Right atrium auricular region (tissue), 2 donors: ENCODE measurements at places on chromosomes 5 and 9. TPM values are rescaled to one million over a fixed set of nuclear protein-coding genes. Genes with fewer than 3 reads are reported as not detected.

DNA sequence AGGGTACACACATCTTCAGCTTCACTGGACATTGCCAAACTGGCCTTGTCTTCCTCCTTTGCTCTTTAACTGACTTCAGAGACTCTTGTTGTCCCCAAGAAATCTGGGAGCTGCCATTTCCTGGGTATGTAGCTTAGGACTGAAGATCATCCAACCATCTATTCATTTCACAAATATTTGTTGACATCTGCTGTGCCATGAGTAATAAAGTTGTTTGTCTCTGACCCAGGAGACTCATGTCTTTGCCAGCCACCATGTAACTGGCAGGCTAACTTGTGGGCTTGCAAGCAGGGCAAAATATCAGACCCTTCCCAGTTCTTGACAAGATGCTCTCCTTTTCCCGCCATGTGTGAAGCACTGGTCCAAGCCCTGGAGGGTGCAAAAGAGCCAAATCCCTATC lies 17.1 kb upstream of the TOR1B start:
- DNase-seq: no peak
- no peaks in the 10 kb centered on the region for H3K27me3 ChIP-seq
- no peaks in the 10 kb centered on the region for H3K4me1 ChIP-seq
- H3K27ac ChIP-seq: no peak overlapping the region

- H3K4me3 ChIP-seq: no peak overlapping the region
- H3K36me3 ChIP-seq: no peaks in the 10 kb centered on the region
- DNase-seq: no peak
Observed at GRCh38 chr9:95815133-95815532, 60.4 kb upstream of the ERCC6L2 start.

- H3K4me3 ChIP-seq: no peak overlapping the region
- no peaks in the 10 kb centered on the region for H3K4me1 ChIP-seq
- no peak for DNase-seq
Observed at GRCh38 chr5:135662683-135663082, 83.9 kb upstream of the CXCL14 start.

Gene CFAP90
- total RNA-seq: not detected

DNA sequence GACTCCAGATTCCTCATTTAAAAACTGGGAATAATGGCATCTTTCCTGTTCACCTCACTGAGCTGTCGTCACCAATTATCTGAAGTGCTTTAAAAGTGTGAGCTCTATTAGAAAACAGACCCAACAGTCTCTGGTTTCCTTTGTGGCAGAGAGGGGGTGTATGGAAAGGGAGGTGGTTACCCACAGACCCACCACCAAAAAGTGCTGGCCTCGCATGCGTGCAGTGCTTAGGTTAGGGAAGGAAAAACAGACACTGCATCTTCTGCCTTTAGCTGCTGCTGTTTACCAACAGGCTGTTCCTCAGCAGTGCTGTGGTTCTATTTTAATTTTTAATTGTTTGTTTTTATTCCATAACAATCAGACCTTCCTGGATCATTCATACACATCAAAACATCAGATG lies 249.6 kb downstream of the PIK3R1 start:
- H3K27me3 ChIP-seq: no peaks in the 10 kb centered on the region
- no peak overlapping the region for H3K27ac ChIP-seq
- H3K4me3 ChIP-seq: no peak overlapping the region
- no peaks in the 10 kb centered on the region for H3K36me3 ChIP-seq

DNA sequence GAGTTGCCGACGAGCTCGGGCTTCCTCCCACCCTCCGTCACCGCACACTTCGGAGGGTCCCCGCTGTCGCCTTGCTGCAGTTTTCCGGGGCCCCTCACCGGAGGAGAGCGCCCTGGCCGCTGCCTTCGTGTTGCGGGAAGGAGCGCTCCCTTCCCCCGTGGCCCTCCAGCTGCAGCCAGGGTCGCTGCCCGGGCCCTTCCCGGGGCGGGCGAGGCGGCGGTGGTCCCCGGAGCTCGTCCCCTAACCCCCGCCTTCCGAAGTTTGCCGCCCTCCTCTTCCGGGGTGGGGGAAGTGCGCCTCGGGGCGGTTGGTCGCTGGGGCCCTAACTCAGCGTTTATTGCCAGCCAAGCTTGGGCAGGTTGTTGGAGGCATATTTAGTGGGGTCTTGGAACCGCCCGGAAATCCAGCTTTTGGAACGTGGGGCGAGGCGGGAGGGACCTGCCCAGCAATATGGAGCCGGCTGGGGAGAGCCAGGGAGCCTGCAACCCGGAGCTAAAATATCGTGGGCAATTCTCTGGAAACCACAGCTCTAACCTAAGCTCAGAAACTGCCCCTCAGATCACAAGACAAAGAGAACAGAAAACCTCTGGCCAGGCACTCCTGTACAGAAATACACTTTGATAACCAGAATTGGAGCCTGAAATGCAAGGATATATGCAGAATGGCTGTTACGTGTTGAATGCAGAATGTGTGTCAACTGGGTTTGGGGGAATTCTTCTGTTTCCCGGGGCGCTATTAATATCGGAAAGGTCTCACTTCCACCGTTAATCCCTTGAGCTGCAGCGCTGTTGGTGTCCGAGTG lies 890 bp downstream of the PIK3R1 start:
- no peaks in the 10 kb centered on the region for H3K36me3 ChIP-seq
- peak overlapping the region; percentile 96 for H3K4me3 ChIP-seq
- DNase-seq: no peak

DNA sequence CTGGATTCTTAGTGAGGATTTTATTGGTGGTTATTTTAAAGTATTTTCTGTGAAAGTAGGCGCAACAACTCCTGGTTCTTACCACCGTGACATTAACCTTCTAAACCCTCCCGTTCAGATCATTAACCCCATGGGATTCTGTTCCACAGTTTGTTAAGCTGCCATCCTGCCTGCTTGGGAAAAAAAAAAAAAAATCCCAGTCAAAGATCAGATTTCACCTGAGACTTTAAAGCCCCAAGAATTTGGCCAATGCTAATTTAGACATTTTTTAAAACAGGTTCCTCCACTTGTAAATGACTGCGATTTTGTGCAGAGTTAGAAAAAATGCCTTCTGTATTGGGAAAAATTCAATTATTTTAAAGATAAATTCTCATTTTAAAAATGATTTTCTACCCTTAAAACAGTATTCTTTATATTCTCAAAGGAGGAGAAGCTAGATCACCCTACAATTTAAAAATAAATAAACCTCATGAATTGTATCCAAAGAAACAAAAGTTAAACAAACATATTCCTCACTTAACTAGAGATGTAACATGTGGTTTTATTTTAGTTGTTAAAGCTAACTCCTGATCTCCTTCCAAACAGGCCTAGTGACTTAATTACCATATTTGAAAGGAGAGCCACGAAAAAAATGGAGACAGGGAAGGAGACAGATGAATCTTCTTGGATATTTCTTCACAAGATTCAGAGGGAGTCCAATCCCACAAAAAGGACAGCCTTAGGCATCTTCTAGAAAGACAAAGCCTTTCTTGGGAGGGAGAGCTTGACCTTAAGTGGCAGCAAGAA lies 93.1 kb upstream of the IFNK start:
- H3K4me1 ChIP-seq: no peaks in the 10 kb centered on the region
- H3K36me3 ChIP-seq: no peaks in the 10 kb centered on the region
- no peak overlapping the region for H3K4me3 ChIP-seq
- no peaks in the 10 kb centered on the region for H3K27me3 ChIP-seq
- H3K27ac ChIP-seq: no peak overlapping the region

DNA sequence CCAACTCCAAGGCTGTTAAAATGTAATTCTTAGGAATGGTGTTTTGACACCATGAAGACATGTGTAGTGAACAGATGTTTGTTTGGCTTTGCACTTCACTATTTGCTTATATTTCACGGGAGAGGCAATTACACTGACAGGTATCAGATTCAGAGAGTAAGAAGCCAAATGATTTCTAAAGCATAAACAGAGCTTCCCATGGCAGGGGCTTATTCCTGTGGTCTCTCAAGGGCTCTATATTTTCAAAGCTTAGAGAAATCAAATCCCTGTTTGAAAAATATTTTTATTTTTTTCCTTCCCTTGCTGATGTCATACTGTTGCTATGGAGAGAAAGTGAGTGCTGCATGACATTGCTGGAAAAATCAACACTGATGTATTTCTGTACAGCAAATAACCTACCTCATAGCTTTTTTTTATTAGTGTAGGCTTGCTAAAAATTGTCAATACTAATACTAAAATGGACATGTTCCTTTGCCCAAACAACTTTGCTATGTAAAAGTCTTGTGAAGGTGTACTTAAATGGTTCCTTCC lies 161.4 kb downstream of the GIN1 start:
- peaks cover 51% of the 10 kb centered on the region for H3K36me3 ChIP-seq
- peak overlapping the region; percentile 68 for H3K27ac ChIP-seq
- no peaks in the 10 kb centered on the region for H3K27me3 ChIP-seq
- no peaks in the 10 kb centered on the region for H3K4me1 ChIP-seq
- H3K4me3 ChIP-seq: no peak overlapping the region
- no peak for DNase-seq

DNA sequence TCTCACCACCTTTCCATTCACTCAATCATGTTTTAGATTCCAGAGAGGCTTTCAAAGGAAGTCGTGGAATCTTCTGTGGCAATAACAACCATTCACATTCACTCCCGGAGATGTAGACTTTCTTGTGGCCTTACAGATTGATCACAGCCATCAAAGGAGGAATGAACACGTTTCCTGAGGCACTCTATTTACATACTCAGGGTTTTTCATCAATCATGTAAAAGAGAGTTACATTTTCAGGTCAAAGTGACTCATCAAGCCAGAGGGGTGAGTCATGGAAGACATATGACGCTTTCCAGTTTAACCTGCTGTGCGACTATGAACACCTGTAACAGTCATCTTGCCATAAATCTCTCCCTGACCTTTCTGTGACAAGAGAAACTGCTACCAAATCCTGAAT lies 39.3 kb upstream of the RAD23B start:
- no peaks in the 10 kb centered on the region for H3K4me1 ChIP-seq
- no peak overlapping the region for H3K4me3 ChIP-seq
- no peaks in the 10 kb centered on the region for H3K27me3 ChIP-seq

GRCh38 chr9:131140550-131140949 lies 15.2 kb downstream of the NUP214 start:
- no peak overlapping the region for H3K27ac ChIP-seq
- DNase-seq: no peak
- H3K36me3 ChIP-seq: peaks cover 79% of the 10 kb centered on the region
- no peaks in the 10 kb centered on the region for H3K4me1 ChIP-seq

DNA sequence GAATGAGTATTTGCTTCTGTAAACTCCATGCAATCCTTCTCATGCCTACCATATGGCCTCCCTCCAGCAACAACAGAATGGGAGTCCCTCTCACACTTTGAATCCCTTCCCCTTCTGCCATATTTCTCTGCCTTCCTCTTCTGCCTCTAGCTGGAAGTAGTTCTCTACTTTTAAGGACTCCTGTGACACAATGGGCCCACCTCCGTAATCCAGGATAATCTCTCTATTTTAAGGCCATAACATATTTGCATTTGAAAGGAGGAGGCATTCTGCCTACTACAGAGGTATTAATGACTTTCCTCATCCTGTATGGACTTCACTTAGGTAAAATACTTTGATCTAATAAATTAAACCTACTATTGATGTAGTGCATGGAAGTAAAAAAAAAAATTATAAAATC lies 155.4 kb upstream of the ITGA1 start:
- H3K4me3 ChIP-seq: no peak overlapping the region
- H3K27ac ChIP-seq: no peak overlapping the region

DNA sequence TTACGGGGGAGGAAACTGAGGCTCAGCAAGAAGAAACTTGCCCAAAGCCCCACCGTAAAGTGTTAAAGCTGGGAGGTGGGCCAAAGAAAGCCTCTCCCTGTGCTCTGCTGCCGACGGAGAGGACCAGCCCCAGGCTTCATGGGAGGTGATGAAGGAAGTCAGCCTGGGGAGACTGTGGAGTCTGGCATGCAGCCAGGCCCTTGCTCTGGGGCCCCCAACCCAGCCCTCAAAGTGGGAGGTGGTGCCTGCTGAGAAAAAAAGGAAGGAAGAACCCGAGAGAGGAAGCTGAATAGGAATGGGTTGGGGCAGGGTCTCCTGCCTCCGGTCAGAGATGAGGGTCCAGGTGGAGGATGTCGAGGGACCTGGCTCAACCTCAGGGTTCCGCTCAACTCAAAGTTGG lies 3.8 kb downstream of the RNF44 start:
- DNase-seq: no peak
- H3K27me3 ChIP-seq: no peaks in the 10 kb centered on the region
- H3K36me3 ChIP-seq: peaks cover 38% of the 10 kb centered on the region
- H3K4me1 ChIP-seq: no peaks in the 10 kb centered on the region
- H3K27ac ChIP-seq: peak overlapping the region; percentile 98
- H3K4me3 ChIP-seq: no peak overlapping the region

DNA sequence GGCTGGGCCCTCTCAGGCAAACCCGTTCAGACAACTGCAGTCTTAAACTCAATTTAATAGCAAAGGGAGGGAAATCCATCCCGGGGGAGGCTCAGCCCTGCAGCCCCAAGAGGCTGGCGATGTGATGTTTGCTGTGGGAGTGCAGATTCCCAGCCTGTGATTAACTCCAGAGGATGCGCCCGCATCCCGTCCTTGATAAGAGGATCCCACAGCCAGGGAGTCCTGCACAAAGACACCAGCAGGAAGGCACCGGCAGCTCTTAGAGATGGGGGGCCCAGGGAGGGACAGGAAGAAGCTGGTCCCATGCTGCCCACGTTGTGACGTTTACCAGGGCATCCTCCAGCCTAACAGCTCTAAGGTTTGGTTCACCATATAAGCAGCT lies 64.7 kb downstream of the MRPL36 start:
- DNase-seq: no peak
- H3K27ac ChIP-seq: no peak overlapping the region
- no peaks in the 10 kb centered on the region for H3K27me3 ChIP-seq
- no peaks in the 10 kb centered on the region for H3K4me1 ChIP-seq
- no peak overlapping the region for H3K4me3 ChIP-seq

Gene EXOC3
- total RNA-seq: 34.7 TPM
